ENCODE measurements at places on chromosomes 12 and 14.

DNA sequence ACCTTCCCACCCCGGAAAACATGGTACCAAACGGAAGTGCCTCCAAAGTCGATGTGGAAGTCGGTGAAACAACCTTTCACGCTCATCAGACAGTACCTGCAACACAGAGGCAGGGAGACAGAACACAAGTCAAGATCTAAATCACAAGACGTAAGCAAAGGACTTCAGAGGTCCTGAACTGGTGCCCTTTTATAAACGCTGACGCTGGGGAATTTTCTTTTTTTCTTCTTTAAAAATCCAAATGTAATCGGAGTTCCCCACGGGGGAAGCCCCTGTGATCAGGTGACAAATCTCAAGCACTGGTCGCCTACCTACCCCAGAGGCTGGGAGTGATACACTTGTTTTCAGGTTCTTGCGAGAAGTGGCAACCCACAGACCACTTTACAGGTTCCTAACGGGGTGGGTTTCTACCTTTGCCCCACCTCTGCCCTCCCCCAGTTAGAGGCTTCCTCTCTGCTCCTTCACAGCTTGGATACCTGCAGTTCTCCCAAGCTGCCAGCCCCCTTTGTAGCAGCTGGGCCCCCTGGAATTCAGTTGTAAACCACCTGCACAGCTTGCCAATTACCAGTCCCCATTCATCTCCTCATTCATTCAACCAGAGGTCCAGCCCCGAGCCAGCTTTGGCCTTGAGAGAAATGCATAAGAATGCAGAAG lies 46.2 kb downstream of the KDM2B start:
- DNase-seq = no peak

- no peak for DNase-seq
Measured at GRCh38 chr14:51576117-51576430, 75.6 kb upstream of the FRMD6 start.

DNA sequence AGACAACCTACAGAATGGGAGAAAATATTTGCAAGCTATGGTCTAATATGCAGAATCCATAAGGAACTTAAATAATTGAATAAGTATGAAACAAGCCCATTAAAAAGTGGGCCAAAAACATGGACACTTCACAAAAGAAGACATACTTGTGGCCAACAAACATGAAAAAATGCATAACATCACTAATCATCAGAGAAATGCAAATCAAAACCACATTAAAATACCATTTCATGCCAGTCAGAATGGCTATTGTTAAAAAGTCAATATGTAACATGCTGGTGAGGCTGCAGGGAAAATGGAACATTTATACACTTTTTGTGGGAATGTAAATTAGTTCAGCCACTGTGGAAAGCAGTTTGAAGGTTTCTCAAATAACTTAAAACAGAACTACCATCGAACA lies 945.4 kb upstream of the FLRT2 start:
- no peak for DNase-seq

GRCh38 chr12:6386491-6386890 lies 2.5 kb downstream of the LTBR start:
- no peak for DNase-seq

DNA sequence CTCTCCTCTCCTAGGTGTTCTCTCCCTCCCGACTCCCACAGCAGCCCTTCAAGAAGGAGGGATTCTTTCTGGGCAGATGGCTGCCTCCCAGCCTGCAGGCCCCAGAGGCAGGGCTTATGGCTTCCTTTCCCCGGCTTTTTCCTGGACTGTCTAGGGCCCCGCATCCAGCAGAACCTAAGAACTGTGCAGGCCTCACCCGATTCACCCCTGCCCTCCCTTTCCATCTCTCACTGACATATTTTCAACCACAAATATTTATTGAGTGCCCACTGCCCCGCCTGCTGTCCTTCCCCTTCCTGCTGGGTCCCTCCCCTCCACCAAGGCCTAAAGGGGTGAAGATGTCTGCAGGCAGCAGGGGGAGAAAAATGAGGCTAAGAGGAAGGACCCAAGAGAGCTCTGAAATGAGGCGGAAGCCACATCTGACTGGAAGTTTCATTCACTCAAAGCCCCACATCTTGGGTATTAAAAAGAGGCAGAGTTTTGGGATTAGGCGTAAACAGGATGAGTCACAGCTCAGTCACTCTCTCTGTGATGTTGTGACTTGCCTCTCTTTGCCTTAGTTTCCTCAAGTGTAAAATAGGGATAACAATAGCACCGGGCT lies 2.9 kb downstream of the SCNN1A start:
- DNase-seq = peak; percentile 68

GRCh38 chr12:131280426-131280825 lies 326.7 kb downstream of the ADGRD1 start:
- DNase-seq = no peak

DNA sequence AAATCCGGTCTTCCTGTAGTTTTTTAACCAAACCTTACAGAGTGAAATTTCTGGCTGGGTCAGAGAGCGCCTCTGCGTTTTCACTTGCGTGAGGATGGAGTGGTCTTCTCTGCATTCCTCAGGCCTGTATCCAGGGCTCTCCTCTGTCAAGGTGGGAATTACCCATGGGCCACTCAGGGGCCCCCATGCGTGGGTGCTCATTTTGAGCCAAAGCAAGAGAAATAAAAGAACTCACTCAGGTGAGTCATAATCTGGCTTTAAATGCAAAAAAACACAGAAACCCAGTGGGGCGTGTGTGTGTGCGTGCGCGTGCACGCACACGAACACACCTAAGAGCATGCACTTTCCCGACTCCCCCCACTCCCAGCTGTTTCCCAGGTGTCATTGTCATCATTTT lies 104.0 kb upstream of the PWP1 start:
- no peak for DNase-seq

DNA sequence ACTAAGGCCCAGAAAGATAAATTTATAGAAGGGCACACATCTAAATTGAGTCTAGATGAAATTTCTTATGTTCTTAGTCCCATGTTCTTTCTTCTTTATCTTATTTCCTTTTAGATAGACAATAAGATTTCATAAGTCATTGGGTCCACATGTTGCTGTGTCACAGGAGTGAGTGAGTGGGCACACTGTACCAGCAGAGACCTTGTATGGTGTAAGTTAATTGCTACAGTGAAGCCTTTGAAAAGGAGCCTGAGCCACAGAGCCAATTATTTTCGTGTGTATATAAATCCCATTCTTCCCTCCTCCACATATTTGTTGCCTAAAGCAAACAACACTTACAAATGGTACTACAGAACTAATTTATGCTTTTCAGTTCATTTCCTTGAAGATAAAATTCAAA lies 79.1 kb downstream of the GRIP1 start:
- no peak for DNase-seq

DNA sequence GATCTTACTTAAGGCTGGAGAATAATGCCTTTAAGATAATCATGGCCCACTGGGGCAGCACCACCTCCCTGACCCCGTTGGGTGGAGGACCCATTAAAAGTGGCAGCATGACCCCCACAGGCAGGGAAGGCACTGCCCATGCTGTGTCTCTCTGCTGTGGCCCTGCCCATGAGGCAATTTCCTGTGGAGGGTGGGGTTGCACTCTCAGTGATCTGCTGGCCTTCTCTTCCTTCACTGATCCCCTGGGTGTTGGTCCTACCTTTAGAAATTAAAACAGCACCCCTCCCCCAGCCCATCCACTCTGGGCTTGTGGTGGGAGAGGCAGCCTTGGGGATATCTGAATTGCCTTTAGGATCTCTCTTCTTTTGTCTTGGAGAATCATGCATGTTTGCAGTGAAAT lies 17.3 kb downstream of the KLRK1 start:
- DNase-seq = no peak

GRCh38 chr12:65741656-65742017 lies 82.6 kb upstream of the HMGA2 start:
- DNase-seq = no peak

- no peak for DNase-seq
Measured at GRCh38 chr12:90936230-90937005, 18.6 kb downstream of the CCER1 start.

Measured in HFF-Myc (cell line).